ENCODE measurements at places on chromosomes 7 and 10.

GRCh38 chr7:23212395-23212794 is 30.5 kb downstream of the NUP42 start:
- DNase-seq: no peak

- DNase-seq: no peak
Measured at GRCh38 chr10:72083790-72084459, 4.4 kb downstream of the SPOCK2 start.

DNA sequence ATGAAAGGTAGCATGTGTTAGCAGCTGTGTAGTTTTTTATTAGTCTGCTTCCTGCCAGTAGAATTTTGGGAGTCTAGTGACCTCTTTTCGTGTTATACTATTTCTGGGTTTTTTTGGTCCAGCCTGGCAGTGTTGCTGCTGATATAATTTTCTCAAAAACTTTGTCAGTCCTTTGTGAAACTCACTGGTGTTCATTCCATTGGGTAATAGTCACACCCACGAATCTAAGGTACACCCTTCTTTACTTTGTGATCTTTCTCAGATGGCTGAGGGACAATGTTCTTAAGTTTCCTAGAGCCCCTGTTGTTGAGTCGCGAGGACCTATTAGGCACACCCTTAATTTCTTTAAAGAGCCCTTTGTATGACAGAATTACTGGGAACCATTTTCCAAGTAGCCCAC is 52.3 kb downstream of the TPST1 start:
- DNase-seq: no peak

DNA sequence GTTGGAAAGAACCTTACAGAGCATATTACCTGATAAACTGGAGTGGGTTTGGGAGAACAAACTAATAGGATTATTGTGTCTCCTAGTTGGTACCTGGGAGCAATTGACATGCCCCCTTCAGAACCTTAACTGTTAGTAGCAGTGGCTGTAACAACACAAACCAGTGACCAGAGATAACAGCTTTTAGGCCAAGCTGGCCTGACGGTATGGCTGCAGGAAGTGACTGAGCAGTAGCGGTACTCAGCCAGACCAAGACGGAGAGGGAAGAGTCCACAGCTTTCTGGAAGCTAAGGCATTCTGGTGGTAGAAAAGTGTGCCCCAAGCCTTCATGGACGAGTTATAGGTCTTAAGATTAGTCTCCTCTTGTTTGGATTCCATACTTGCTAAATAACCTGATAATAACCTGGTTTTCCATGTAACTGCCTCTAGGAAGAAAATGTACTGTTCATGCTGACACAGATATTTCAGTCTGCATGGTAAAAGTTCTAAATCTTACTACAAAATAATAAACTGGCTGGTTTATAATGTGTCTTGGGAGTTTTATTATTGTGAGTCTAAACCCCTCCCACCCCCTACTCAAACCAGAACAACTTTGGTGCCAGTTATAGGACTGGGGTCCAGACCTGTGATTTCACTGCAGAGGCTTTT is 11.3 kb downstream of the NOLC1 start:
- DNase-seq: no peak

DNA sequence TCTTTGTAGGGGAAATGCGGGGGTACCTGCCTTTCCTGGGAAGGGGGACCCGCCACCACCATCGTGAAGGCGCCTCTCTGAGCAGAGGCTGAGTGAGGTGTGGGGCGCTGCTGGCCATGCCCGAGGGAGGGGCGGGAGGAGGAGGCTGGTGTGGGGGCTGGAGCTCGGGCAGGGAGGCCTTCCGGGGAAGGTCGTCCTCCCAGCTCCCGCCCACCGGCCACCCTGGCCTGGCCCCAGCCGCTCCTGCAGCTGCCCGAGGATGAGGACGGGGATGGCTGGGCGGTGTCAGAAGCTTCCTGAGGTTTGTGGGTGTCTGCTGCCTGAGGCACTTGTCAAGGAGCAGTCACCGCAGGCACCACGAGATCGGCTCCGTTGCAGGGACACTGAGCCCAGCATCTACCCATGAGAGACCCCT is 11.4 kb downstream of the PWWP2B start:
- no peak for DNase-seq

- DNase-seq: no peak
Measured at GRCh38 chr7:34406848-34407530, 251.0 kb upstream of the NPSR1 start.

- DNase-seq: no peak
Measured at GRCh38 chr7:477626-478220, 41.9 kb downstream of the PDGFA start.

DNA sequence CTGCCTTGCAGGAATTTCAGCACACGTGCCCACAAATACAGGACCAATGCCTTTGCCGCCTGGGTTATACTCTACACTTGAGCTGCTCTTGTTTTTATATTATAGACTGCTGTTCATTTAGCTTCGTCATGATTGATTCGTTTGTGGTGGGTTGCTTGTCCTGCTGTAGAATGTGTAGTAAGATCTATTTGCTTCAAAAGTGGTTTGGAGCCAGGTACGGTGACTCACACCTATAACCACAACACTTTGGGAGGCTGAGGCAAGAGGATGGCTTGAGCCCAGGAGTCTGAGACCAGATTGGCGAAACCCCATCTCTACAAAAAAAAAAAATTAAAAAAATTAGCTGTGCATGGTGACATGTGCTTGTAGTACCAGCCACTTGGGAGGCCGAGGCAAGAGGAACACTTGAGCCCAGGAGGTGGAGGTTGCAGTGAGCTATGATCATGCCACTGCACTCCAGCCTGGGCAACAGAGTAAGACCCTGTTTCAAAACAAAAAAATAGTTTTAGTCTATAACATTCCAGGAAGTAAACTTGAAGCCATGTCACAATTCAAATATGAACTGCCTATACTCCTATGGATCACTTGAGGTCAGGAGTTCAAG is 9.0 kb upstream of the RHBDD2 start:
- no peak for DNase-seq

DNA sequence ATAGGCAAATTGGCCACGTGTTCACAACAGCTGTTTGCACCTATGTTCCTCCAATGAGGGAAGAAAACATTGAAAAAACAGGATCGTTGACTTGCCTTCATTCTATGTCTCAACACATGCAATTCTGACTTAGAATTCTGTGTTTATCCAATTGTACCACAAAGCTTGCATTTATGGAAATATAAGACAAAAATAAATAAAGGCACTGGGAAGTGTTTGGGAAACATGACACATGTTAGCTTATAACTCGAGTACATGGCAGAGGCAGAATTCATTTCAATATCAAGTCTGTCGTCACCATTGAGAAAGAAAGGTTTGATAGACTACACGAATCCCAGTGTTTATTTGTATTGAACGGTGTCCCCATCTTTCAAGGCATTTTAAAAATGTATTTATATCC is 291.2 kb downstream of the AHR start:
- no peak for DNase-seq

DNA sequence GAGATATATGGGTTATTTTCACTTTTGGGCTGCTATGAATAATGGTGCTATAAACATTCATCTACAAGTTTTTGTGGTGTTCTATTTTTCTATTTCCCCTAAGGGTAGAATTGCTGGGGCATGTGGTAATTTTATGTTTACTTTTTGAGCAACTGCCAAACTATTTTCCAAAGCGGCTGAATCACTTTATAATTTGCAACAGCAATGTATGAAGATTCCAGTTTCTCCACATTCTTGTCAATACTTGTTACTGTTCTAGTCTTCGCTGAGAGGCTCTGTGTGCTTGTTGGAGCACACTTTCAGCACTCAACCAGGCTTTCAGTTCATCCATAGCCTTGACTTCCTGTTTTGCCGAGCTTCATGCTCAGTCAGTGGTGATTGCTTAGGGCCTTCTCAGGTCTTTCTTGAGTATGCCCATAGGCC is 39.0 kb downstream of the ADK start:
- no peak for DNase-seq

Data from GM12864 (cell line).